ENCODE measurements at places on chromosomes 1 and 21. TPM values are rescaled to one million over a fixed set of nuclear protein-coding genes. Genes with fewer than 3 reads are reported as not detected.

The PRELP gene
- not detected for total RNA-seq

The C1orf56 gene
- 2.4 TPM for total RNA-seq

The CD84 gene
- not detected for total RNA-seq

The HTR1D gene
- 3.4 TPM for total RNA-seq

The GRHL3 gene
- not detected for total RNA-seq

The SLAMF8 gene
- total RNA-seq: not detected

The FMO2 gene
- not detected for total RNA-seq

The ZBTB8A gene
- total RNA-seq: 10.4 TPM

The GPX7 gene
- total RNA-seq: 19.5 TPM

The SYT14 gene
- total RNA-seq: 1.8 TPM

The MIGA1 gene
- 10.9 TPM for total RNA-seq

The LRP8 gene
- 18.2 TPM for total RNA-seq

The SYCP1 gene
- not detected for total RNA-seq

The BEST4 gene
- not detected for total RNA-seq

The C1orf116 gene
- not detected for total RNA-seq

The EXTL1 gene
- total RNA-seq: not detected

The SELL gene
- total RNA-seq: 0.05 TPM

The NUDT4B gene
- total RNA-seq: 46.7 TPM

The ZFP69B gene
- total RNA-seq: 1.6 TPM

The INKA2 gene
- total RNA-seq: 10.4 TPM

The ALX3 gene
- total RNA-seq: not detected

The C1QTNF12 gene
- total RNA-seq: 0.76 TPM

The SPRR5 gene
- total RNA-seq: not detected

The GNG4 gene
- not detected for total RNA-seq

The ATP8B2 gene
- 75.4 TPM for total RNA-seq

The SLC66A1 gene
- total RNA-seq: 19.0 TPM

The SIM2 gene
- 1.7 TPM for total RNA-seq

The OLIG2 gene
- total RNA-seq: not detected

The ZMYM1 gene
- total RNA-seq: 17.9 TPM

The ZNF683 gene
- total RNA-seq: not detected

The EXO1 gene
- total RNA-seq: 4.3 TPM

The AMY2B gene
- 5.1 TPM for total RNA-seq

The APOBEC4 gene
- not detected for total RNA-seq

The KRTAP21-2 gene
- not detected for total RNA-seq

The CRP gene
- total RNA-seq: not detected

The RGS1 gene
- total RNA-seq: not detected

The TFAP2E gene
- total RNA-seq: not detected

The PDPN gene
- total RNA-seq: 4.2 TPM

The VHLL gene
- not detected for total RNA-seq

The CENPL gene
- 5.3 TPM for total RNA-seq

The SH2D2A gene
- 0.44 TPM for total RNA-seq

The PIGM gene
- 2.5 TPM for total RNA-seq

The HAO2 gene
- not detected for total RNA-seq

The UBE2U gene
- total RNA-seq: not detected

The FAM72B gene
- 1.2 TPM for total RNA-seq

The CFAP126 gene
- total RNA-seq: not detected

The FLG gene
- 0.19 TPM for total RNA-seq

The CR1L gene
- not detected for total RNA-seq

The TTC39A gene
- 7.2 TPM for total RNA-seq

The MTF2 gene
- 19.5 TPM for total RNA-seq

Data from glomerular endothelial cell (primary cell).